ENCODE measurements at places on chromosomes 1 and 21.

DNA sequence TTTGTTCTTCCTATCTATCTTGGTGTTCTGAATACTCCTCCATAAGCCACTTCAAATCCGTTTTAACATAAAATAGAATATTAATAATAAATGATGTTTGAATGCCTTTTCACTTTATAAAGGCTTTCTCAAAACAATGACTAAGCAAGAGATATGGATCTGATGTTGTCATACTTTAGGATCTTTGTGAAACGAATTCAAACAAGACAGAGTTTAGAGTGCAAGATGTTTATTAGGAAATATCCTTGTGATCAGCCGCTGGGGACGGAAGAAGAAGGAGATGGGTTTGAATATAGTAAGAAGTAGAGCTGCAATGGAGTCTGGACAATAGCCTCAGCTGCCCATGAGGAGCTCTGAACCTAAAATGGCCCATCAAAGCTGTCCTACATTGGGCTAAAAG lies 351.8 kb downstream of the NEGR1 start:
- DNase-seq = no peak

- no peak for DNase-seq
Measured at GRCh38 chr1:226934483-226935237, 5.4 kb upstream of the COQ8A start.

- DNase-seq = no peak
Measured at GRCh38 chr1:177092001-177092400, 72.5 kb downstream of the ASTN1 start.

GRCh38 chr1:172211221-172211620 lies 209.3 kb upstream of the C1orf105 start:
- DNase-seq = no peak

DNA sequence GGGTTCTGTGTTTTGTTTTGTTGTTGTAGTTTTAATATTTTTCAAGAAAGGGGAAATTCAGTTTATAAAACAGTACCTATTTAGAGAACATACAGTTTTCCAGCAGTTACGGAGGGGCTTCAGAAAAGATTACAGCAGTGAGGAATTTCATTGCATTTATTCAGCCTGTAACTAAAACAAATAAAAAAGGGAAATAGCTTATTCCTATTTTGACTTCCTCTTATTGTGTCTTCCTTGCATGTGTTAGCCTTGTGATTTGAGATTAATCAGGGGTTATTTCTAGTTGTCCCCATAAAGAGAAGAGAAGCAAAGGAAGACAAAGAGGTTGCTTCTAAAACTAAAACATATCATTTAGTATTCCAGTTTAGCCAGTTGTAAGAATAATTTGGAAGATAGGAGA lies 35.0 kb downstream of the CTTNBP2NL start:
- DNase-seq = no peak

DNA sequence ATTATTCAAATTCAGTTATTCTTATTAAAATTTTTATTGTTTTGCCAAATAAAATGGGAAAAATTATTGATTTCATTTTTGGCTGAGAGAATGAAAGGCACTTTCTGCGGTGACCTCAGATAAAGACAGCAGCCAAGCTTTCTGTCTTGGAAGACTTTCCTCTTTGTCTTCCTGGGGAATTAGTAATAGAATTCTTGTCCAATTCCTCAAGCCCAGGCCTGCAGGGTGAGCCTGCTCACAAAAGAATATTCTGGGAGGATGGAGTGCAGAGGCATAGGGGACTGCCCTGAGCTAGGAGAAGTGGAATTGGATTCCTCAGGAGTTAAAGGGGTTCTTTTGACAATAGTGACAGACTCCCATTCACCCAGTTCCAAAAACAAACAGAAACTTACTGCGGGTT lies 614.5 kb upstream of the ADGRL2 start:
- DNase-seq = no peak

GRCh38 chr1:27811741-27812500 lies 18.7 kb upstream of the PPP1R8 start:
- DNase-seq = no peak
